ENCODE measurements at places on chromosomes 4 and X.

DNA sequence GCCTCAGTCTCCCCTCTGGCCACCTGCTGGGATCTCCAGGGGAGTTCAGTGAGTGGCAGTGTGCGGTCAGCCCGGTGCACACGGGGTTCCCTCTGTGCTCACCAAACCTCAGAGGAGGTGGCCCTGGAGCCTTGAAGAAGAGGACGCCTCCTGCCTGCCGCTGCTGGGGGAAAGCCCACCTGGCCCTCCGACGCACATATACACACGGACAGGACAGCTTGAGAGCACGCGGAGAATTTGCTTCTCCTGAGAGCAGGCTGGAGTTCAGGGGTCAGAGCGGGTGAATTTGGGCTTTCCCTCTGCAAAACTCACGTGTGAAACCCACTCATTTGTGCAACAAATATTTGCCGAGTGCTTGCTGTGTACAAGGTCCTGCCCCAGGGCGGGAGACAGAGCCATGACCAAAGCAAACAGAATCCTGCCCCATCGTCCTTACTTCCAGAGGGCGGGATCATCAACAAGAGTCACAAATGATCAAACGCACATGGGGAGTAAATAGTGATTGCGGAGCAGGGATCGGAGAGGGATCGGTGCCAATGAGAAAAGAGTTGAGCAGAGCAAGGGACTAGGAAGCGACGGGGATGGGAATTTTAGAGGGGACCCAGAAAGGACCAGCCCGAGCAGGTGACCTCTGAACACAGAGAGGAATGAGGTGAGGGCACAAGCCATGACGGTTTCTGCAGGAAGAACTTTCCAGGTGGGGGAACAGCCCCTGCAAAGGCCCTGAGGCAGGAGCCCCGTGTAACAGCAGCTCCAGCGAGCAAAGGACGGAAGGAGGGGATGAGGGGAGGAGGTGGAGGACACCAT, 17.6 kb downstream of the BLOC1S4 start:
- DNase-seq: no peak

GRCh38 chrX:69221239-69222102, 56.2 kb upstream of the PJA1 start:
- no peak for DNase-seq

GRCh38 chr4:40837094-40837870, 87.5 kb downstream of the NSUN7 start:
- DNase-seq: no peak

DNA sequence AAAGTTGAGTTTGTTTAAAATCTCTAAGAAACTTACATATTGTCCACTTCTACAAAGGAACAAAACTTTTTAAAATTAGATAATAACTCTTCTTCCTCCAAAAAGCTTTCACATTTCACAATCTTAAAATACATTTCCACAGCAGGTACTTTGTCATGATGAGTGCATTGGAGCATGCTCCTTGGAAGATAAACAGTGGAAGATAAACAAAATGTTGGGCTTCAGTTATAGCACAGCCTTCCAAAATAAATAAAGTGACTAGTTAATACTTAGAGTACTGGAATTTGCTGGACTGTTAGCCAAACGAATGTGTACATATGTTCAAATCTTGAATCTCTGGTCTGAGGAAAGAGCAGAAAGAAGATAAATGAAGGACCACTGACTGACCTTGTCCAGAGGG, 54.9 kb upstream of the PDE5A start:
- no peak for DNase-seq

DNA sequence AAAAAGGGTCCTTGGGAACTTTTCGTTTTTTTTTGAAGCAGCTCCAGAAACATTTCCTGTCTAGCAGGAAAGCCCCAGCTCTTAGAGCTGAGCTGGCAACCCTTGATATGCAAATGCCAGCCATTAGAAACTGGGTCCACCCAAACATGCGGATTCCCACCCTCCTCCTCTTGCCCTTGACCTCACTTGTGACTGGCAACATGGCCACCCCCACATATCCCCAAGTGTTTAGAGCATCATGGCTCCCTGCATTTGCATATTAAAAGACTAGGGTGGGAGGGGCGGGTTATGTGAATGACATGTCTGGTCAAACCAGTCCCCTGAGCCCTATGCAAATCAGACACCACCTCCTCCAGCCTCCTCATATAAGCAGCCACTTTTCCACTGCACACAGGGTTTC, 671.1 kb downstream of the FAT4 start:
- DNase-seq: no peak

- no peak for DNase-seq
Measured at GRCh38 chr4:157300701-157301100, 80.2 kb downstream of the GRIA2 start.

GRCh38 chr4:145814246-145814645, 124.4 kb downstream of the ZNF827 start:
- no peak for DNase-seq

- no peak for DNase-seq
Measured at GRCh38 chr4:172995161-172995560, 173.4 kb upstream of the GALNT7 start.

DNA sequence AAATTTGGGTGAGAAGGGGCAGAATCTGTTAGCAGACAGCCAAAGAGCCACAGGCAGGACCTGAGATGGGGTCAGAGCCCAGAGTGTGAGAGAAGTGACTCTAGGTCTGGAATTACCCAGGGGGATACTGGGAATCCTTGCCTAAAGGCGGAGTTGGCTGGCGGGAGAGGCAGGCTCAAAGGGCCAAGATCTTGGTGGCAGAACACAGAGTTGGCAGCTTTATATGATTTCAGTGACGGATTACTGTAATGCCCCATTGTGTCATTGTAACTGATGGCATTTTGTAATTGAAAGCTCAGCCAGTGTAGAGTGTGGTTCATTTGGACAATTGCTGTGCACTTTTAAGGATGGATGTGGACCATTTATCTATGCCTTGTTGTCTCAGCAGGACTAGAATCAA, 77.3 kb downstream of the SMIM20 start:
- DNase-seq: no peak

- DNase-seq: no peak
Measured at GRCh38 chr4:47526281-47526680, 41.2 kb downstream of the ATP10D start.

GRCh38 chr4:54233277-54233696, 4.2 kb downstream of the PDGFRA start:
- peak; percentile 76 for DNase-seq

GRCh38 chr4:40183615-40184411, 13.0 kb upstream of the RHOH start:
- no peak for DNase-seq

GRCh38 chrX:109714340-109714958, 18.6 kb downstream of the ACSL4 start:
- DNase-seq: no peak

DNA sequence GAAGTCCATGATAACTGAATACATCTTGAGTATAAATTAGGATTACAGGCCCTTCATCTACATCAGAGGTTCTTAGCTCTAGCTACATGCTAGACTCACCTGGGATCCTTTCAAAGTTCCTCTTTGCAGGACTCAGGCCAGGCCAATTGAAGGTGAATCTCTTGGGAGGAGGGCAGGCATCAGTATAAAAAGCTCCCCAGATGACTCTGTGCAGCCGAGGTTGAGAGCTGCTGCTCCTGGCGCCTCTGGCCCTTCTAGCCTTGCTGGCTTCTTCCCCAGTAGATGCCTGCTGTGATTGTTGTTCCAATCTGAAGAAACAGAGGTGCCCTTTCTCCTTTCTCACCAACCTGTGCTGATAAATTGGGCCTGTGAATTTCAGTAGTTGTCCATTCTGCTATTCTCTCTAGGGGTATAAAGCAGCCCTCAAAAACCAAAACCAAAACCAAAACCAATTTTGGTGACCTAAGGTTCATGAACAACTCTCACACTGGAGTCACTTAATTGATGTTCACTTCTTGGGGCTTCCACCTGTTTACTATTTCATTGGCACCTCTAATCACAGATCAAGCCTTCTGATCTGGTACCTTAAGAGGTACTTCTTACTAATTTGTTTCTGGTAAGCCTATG, 78.7 kb downstream of the SUPT20HL2 start:
- DNase-seq: no peak

DNA sequence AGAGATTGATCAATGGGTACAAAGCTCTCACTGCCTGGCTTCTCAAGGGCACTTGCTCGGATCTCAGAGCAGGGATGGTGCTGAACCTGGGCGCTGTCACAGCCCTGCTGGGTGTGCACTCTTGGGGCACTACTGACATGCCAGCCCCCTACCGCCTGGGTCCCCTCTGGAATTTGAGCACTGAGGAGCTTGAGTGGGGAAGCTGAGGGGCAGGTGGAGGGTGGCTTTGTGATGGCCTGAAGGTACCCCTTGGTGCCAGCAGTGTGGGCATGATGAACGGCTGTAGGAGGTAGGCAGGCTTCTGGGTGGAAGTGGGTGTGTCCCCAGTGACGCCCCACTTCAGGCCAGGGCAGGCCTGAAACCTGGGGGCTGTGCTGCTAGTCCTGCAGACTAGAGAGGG, 379.1 kb upstream of the GRID2 start:
- DNase-seq: no peak

DNA sequence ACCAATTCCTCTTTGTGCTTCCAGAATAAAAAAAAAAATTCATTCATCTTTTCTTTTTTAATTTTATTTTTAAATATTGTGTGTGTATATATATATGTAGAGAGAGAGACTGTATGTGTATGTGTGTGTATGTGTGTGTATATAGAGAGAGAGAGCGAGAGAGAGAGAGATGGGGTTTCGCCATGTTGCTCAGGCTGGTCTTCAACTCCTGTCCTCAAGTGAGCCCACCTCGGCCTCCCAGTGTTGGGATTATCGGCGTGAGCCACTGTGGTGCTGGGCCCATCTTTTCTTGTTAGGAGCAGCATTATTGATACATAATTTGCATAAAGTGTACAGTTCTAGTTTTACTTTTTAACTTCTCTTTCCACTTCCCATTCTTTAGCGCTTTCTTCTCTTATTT, 33.6 kb downstream of the KDM6A start:
- DNase-seq: no peak

DNA sequence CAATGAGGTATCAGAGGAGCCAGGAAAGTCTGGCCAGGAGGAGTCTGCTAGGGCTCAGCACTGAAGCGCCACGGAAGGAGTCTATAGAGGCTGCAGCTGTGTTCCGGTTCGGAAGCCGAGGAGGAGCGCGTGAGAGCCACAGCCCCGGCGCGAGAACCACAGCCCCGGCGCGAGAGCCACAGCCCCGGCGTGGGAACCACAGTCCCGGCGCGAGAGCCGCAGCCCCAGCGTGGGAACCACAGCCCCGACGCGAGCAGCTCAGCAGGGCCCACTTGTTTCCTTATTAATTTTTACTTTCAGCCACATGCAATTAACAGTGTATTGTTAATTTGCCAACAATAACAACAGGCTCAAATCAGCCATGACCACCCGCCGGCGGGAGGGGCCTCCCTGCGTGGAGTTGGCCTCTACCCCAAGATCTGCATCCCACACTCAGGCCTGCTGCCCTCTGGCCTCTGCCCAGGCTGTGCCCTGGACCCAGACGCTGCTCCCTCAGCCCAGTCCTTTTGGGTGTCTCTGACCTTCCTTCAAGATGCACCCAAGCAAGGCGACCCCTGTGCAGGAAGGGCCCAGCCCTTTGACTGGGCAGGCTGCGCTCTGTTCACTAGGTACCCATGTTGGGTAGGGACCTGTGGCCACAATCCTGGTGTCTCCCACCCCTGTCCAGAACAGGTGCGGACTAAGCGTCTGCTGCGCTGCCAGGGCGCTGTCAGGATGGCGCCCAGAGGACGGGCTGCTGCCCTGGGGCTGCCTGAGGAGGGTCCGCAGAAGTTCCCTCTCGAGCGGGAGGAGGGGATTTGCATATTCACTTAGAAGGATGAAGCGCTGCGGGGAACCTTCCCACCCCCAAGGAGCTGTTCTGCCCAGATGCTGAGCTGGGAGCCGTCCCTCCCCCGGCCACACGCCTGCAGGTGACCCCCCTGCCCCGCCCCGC, 113.8 kb downstream of the ADRA2C start:
- DNase-seq: peak; percentile 38

DNA sequence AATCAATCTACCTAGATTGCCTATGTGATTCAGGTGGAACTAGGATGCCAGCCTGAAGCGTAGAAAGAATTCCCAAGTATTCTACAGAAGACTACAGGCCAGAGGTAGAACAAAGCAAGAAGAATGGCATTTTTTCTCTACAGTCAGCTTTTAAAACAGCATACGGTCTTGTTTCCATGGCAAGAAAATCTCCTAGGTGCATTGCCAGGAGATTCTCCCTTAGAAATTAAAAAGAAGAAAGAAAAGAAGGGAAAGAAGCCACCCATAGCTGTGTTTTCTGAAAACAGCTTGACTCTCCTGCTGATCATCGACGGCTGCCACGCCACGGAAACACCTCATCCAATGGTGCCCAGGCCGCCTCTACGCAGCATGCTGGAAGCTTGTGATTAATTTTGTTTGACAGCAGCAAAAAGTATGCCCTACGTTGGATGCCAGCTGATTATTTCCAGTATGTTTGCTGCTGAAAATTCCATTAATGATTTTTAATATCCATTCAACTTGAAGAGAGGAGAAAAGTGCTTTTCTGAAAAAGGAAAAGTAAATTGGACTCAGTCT, 24.1 kb downstream of the ANK2 start:
- no peak for DNase-seq

GRCh38 chr4:186839122-186840037, 115.7 kb upstream of the FAT1 start:
- DNase-seq: no peak

GRCh38 chr4:180521181-180521580, 1722.0 kb upstream of the TENM3 start:
- no peak for DNase-seq

GRCh38 chr4:183645326-183645725, 13.7 kb downstream of the RWDD4 start:
- no peak for DNase-seq

Measured in activated T-cell treated with anti-CD3 and anti-CD28 coated beads, Interleukin-2, amount 50 U/mL, for 1 hour (primary cell).